Choroid plexus epithelial cell (primary cell): ENCODE measurements at places on chromosomes 3 and 15.
A peak's percentile ranks its signal among the peaks of the same experiment; 100 is the strongest.

- no peak for DNase-seq
Observed at GRCh38 chr3:54628888-54629441, 298.9 kb downstream of the LRTM1 start.

DNA sequence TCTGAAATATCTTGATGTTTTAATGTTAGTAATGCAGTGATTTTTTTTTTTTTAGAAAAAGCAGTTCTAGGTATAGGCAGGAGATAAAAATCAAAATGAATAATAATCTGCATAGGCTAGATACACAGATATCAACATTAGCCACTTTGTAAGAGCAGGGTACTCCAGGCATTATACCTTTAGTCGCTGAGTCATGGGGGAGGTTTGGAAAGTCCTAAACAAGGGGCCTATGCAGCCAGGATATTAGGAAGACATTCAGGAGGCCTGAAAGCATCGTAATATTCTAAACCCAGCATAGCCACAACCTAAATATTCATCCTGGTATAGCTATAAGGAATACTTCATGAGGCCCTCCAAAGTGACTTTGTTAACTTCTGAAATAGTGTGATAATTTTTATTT, 258.1 kb upstream of the NECTIN3 start:
- no peak for DNase-seq

DNA sequence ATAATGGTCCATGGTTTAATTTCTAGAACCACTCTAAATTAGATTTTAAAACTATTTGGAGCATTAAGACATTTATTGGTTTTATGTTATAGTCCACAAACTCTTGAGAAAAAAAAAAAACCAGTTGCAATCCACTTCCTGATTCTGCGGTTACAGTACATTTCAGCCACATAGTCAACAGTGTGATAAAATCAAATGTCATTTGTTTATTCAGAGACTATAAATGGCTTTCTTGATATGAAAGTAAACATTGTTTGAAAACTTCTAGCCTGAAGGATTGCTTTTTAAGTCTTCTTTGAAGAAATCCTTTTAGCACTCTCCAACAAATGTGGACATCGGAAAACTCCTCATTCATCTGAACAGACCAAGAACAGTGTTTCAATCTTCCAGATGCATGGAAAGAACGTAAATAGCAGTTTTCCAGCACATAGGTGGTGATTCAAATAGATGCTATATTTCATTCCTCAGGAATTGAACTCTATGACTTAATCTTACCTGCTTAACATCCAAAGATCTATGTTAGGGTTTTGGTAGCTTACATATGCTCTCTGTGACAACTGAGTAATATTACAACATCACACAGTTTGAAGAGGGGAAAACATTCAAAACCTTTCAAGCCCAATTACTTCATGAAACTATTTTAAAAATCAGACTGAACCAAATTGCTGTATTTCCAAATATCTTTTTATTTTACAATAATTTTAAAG, 87.8 kb upstream of the UBE2E2 start:
- DNase-seq: no peak

GRCh38 chr3:99429502-99429901, 208.9 kb upstream of the COL8A1 start:
- no peak for DNase-seq

- DNase-seq: peak; percentile 83
Observed at GRCh38 chr3:156509189-156510174, 45.4 kb downstream of the SSR3 start.
